ENCODE measurements at places on chromosomes 6 and 20.

- no peak for DNase-seq
Measured at GRCh38 chr6:99002831-99003230, 55.1 kb upstream of the FBXL4 start.

DNA sequence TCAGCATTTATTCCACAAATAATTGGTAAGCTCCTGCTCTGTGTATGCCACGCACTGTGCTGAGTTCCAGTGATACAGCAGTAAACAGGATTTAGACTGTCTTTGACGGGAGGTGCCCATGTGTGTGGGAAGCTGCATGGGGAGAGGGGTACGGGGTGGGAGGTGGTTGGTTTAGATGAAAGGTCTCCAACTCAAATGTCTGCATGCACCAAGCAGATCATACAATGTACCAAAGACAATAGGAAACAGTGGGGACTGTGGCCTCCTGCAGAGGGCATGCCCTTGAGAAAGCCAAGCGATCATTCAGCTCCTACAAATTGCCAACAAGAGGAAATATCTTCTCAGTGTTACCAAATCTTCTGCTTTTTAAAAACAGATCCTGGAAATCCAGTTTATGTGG, 36.1 kb downstream of the SLC22A2 start:
- DNase-seq = no peak

- DNase-seq = no peak
Measured at GRCh38 chr6:41463062-41463930, 82.9 kb upstream of the FOXP4 start.

DNA sequence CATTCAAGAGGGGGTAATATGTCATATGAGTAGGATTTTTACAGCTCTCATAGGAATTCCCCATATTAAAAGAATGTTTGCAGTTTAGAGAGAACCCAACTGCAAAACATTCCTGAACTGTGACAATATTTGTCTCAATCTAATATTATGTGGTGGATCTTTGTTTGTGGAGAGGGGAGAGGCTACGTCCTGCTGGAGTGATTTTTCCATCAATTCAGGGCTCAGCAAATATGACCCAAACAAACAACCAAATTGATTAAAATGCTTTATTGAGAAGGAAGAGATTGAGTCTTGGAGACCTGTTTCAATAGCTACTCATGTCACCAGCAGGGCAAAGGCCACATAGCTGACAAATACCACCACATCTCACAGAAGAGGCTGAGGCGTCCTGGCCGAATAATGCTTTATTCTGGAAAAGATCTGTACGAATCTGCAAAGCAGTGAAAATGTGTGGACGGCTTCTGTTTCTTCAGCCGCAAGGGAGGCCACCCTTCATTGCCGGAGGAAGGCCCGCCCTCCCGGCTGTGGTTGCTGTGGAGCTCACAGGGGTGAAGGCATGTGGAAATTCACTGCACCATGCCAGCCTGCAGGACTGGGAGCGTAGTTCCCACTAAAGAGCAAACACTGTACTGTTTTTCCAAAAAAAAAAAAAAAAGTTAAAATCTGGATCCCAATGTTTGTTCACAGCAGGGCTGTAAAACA, 89.7 kb upstream of the QKI start:
- DNase-seq = no peak

DNA sequence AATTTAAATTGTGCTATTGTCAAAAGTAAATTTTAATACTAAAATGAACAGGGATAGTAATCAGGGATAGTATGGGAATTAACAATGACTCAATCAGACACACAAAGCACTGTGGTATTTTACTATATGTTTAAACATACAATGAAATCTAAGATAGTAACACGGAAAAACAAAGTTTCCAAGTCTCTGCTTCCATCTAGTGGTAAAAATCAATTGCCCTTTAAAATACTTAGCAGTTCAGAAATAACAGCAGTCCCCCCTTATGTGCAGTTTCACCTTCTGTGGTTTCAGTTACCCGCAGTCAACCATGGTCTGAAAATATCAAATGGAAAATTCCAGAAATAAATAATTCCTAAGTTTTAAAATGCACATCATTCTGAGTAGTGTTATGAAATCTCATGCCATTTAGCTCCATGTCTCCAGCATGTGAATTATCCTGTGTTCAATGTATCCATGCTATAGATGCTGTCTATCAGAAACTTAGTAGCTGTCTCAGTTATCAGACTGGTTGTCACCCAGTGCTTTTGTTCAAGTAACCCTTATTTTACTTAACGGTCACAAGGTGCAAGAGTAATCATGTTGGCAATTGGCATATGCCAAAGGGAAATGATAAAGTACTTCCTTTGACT, 58.5 kb downstream of the AHI1 start:
- no peak for DNase-seq

DNA sequence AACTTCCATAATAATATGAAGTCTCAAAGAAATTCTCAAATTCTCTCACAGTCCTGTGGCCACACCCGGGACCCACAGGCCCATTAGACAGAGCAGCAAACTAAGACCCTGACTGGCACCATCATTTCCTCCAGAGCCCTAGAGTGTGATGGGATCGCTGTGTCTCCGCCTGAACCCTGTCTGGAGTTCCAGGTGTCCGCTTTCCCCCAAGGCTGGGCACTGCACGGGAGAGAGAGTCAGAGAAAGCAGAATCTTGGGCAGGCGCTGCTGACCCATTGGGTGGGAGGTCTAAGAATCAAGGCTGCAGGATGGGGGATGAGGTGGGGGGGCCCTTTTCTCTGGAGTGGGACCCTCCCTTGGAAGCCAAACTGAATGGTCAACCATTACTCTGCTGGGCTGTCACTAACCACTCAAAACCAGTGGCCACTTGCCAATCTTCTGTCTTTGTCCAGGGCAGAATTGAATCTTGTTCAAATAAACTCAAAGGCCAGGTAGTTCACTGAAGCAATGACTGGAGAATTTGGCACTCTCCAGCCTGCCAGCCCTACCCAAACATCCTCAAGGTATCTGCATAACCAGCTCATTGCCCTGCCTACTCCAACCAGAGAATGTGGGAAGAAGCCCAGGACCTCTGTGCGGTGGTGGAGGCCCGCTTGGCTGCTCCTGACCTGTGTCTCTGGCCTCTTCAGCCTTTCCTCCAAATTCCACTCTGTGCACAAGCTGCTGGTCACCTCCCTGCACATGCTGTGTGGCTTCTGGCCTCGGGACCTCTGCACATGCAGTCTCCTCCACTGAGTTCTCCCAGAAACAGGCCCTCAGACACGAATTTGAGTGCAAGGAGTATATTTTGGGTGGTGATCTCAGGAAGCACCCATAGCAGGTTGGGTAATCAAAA, 141.1 kb downstream of the CEBPB start:
- DNase-seq = no peak

- DNase-seq = no peak
Measured at GRCh38 chr6:110055387-110055735, 77.2 kb downstream of the GPR6 start.

DNA sequence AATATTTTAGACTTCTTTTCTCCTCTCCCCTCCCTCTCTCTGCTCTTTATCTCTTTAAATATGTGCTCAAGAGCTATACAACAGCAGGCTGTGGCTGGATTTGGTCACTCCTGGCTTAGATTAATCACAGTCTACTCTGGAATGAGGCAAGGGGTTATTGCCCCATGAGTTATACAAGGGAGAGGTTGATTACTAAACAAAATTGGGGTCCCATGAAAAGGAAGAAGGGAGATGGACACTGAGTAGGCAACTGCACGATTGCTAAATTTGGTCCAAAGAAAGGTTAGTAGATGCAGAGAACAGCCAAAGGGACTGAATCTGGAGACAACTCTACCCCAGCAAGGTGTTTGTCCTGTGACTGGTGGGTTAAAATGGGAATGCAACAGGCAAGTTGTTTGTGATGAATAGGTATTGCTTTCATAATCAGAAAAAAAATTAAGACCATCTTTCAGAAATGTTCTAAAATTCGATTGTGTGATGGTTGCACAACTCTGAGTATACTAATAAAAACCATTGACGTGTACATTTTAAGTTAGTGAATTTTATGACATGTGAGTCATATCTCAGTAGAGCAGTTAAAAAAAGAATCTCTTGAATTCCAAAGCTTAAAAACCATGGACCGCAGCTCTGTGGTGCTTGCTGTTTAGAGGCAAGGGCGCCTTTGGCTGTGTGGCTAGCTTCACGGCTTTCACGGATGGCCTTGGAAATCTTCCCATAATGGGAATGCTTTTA, 57.1 kb downstream of the KIZ start:
- DNase-seq = no peak

DNA sequence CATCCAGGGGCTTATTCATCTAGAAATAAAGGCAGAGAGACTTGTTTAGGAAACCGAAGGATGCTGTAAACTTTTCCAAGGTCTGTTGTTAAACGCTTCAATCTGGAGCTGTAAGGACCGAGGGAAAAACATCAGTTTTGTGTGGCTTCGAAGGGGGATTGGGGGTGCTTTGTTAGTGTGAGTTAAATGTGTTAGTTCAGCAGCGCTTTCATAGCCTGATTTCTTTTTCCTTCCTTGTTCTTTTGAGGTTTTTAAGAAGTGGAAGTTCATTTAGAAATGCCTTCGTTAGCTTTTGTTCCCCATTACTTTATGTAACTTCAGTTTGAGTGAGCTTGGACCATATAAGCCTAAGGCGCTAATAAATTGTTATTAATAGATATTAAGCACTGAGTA, 1.5 kb downstream of the ANKS1A start:
- DNase-seq = no peak

DNA sequence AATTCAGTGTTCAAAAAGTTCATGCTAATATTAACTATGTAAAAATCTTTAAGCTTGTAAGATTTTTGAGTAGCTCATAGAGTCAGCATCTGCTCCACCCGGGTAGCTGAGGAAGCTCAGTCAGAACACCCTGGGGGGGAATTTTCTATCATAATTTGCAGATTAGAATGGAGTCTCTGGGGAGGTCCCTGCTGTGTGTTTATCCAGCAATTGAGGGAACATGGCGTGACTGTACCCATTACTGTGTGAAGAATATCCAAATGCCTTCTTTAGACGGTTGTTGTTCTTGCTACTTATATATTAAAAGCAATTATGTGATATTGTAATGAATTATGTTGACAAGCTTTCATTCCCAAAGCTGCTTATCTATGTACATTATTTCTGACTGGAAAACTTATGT, 64.8 kb downstream of the AIG1 start:
- DNase-seq = no peak

DNA sequence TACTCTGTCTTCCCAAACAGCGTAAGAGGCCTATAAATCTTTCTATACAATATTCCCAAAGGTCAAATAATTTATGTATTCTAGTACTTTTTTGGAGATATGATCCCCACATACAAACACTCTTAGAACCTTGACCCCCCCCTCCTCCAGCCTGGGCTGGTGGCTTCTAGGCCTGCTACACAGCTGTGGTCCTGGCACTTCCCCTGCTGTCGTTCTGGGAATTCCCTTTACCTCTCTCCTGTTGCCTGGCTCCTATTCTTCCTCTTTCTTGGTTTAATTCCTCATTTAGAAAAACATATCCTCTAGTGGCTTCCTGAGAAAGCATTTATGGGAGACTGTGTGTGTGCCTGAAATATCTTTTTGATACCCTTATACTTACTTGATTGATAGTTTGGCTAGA, 4.1 kb upstream of the TXLNB start:
- DNase-seq = no peak

DNA sequence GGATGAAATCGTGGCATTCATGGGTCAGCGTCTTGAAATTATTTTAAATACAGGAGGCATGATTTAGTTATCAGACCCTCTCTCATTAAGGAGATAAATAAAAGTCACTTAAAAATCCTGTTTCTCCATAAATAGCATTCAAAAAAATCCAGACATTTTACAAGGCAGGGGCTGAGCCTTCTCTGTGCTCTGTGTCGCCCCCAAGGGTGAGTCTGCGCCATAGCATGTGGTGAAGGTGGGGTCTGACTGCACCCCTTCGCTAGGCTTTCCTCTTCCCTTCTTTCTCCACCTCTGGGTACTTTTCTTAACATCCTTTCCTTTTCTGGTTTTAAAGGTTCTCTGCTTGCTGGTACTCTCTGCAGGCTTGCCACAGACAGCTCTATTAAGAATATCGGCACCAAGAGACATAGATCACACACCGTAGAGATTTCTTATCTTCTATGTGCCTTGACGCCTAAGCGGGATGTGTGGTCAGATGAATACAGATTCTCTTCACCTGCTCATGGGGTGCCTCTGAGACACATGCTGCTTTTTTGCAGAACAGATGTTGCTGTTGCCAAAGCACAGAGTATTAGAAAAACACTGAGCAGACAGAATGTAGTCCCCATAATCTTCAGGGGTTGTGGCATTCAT, 20.1 kb upstream of the FAM209A start:
- no peak for DNase-seq

DNA sequence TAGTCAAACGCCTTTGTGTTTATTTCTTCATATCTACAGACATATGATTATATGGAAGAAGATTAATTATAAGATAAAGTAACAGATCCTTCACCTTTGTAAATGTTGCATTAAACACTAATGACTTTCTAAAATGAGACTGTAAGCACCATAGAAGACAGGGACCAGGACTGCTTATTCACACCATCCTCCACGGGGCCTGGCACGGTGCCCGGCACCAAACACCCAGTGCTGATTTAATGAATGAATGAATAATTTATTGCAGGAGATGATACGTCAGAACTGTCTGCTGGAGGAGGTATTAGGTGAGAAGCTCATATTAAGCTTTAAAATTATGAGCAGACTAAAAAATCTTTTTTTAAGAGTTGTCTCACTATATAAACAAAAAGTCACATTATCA, 88.3 kb downstream of the SLX4IP start:
- no peak for DNase-seq
